ENCODE measurements at places on chromosomes 1 and 21.
A peak's percentile ranks its signal among the peaks of the same experiment; 100 is the strongest.

- no peak for DNase-seq
These were observed 869 bp downstream of the KCNA3 start for GRCh38 chr1:110673805-110674336.

DNA sequence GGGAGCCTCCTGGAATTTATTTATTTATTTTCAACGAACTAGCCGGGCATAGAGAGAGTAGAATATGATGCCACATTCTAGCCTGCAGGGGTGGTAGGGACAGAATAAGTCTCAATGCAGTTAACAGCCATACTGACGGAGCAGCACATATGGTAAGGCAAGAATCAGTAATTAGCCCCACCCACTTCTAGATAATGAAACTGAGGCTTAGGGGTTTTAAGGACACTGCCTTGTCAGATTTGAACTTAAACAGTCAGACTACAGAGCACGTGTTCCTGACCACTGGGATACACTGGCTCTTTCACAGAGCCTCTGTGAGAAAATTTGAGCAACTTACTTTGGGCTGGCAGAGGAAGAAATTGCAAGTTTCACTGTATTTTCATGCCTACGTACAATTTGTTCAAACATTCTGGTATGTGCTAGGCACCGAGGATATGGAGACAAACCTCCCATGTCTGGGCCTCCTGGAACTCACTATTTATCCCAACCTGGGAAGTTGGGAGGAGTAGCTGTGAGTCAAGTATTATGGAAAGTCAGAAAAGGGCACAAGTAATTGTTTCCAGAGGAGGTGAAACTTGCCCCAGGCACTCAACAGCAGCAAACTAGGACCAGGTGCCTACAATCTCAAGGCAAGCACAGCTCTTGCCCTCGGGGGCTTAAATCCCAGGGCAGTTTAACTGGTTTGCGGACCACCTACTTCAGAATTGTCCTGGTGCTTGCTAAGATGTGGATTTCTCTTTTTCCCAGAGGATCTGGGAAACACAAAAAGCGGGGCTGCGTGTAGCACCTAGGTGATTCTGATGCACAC is 1.6 kb upstream of the CLIC4 start:
- peak; percentile 91 for DNase-seq

- DNase-seq: peak; percentile 48
These were observed 79.2 kb upstream of the RALGPS2 start for GRCh38 chr1:178645808-178646200.

DNA sequence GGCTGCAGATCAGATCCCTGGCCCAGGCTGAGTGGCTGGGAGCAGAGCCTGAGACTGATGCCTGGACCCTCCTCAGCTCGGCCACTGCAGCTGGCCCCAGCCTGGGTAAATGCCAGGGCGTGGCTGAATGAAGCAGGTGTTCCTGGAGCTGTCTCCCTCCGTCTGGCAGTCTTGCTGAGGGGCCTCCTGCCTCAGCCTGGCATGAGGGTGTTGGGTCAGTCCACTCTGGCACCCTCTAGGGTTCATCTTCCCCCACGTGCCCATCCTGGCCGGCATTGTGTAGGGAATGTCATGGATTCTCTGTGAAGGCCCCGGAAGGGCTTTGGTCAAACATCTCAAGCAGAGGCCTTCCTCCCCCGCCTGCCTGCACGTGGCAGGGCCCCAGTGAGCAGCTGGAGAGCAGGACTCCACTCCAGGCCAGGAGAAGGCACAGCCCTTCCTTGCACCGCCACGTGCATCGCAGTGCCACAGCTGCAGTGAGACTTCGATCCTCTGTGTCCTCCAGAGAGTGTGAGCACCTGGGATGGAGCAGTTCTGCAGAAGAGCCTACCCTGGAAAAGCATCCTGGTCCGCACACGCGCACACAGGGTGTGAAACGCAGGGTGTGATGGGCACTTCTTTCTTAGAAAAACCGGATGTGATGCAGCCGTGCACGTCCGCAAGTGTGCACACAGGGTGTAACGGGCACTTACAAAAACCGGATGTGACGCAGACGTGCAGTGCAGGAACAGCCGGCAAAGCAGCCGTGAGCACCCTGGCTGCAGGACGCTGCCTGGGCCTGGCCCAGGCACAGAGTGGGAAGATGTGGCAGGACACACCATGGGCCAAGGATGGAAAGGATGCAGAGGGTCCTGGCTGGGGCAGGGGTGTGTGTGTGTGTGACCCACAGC is 4.6 kb upstream of the KRTAP10-4 start:
- no peak for DNase-seq

DNA sequence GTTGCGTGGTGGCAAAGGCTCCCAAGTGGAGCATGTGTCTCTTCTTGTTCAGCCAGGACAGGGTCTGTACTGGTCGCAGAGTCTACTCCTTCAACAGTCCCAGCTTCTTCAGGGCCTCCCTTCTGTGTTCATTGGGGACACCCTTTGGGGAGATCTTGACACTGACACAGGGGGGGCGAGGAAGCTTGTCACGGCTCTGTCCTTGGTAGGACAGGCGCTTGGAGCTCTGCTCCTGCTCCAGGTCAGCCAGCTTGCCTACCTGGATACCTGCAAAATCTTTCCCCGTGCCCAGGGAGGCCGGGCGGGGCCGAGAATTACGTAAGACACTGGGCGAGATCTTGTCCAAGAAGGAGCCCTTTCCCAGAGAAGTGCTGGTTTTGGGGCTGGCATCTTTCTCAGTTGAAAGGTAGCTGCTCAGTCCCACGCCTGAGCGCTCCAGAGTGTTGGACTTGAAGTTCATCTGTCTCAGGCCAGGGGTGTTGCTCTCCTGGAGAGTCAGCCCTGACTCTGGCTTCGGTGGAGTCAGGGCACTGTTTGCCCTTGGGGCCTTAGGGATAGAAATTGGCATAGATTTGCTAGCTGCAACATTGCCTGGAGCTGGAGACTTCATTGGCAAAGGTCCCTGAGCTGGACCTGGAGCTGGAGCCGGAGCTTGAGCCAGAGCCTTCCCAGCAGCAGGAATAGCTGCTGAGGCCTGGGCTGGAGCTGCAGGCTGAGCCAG is 10.5 kb downstream of the C1orf116 start:
- no peak for DNase-seq

- no peak for DNase-seq
These were observed 52.7 kb downstream of the DIRAS3 start for GRCh38 chr1:67997746-67998145.

DNA sequence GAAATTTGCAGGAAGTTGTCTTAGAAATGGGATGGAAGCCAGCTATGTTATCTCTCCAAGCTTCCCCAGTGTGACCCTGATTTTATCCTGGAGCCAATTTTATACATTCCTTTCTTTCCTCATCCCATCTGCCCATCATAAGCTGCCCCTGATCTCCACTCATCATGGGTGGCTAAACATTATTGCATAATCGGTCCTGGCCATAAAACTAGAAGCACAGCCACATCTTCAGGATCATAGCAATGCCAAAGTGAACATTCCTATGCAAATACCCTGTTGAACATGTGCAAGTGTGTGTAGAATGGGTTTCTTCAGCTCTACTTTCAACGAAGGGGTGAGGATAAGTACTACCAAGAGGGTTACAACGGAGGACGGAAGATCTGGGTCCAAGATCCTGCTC is 50.6 kb upstream of the COG2 start:
- no peak for DNase-seq

DNA sequence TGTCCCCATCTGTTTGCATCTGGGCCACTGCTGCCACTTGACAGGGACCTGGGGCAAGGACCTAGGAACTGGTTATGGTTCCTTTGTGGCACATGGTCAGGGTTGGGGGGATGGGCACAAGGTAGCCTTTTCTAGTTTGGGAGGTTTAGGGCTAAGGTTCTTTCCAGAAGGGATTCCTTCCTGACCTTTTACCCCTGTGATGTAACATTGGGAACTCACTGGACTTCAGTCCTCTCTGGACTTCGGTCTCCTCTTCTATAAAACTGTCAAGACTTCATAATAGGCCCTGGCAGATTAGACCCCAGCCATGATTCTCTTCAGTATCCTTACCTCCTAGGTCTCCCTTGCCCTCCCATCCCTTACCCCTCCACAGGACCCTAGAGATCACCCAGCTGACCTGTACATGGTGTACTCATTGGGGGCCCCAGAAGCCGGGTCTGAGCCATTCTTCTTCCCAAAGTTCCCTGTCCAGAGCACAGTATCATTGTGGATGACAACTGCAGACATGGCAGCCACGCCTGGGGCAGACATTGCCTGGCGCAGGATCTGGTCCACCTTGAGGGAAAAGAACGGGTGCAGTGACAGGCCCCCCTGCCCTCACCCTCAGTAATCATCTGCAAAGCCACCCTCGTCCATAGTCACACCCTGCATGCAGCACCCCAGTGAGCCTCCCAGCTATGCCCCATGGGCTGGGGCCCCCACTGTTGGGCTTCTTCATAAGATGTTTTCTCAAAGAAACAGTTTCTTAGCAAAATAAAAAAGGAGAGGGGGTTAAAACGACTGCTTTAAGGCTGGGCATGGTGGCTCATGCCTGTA is 12.9 kb downstream of the LACTBL1 start:
- DNase-seq: no peak

- no peak for DNase-seq
These were observed 54.3 kb downstream of the ZSWIM5 start for GRCh38 chr1:45152126-45152525.

DNA sequence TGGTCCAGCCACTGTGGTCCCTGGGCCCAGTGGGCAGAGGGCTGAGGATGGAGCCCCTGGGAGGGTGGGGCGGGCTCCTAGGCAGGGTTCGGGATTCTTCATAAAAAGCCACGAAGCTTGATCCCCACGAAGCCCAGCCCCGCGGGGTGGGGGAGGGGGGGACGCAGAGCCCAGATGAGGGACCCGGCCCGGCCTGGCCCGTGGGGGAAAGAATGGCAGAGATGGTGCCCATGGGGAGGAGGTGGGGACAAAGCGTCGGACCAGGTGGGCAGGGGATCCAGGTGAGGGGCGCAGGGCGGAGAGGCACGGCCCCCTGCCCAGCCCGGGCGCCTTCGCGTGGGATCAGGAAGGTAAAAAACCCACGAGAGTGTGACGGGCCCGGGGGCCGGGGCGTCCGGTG is 6.0 kb upstream of the SMIM12 start:
- DNase-seq: no peak

- DNase-seq: no peak
These were observed 2.7 kb upstream of the SAMSN1 start for GRCh38 chr21:14548779-14549178.

DNA sequence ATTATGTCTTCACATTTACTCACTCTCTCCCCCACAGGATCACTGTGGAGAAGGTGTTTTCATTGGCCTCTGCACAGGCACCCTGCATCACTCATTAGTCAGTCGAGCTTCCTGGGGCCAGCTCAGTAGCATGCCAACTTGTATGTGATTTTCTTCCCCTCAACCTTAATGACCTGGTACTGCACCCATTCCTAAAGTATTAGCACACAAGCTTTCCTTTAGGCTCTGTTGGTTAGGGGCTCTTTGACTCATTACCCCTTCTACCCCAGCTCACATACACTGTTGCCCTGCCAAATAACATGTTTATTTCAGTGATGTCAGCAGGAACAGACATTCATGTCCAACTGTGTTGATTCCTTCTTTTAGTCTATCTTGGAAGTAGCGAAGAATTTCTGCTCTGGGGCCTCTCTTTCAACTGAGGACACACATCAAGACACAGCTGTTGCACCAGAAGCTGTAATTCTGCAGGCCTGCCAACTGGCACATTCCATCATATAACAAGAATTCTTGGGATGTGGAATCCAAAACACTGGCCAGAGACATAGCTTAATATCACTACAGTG is 603.5 kb upstream of the ADAMTS5 start:
- DNase-seq: peak; percentile 91

- peak; percentile 1 for DNase-seq
These were observed 132.7 kb upstream of the FOXD3 start for GRCh38 chr1:63189677-63190076.

DNA sequence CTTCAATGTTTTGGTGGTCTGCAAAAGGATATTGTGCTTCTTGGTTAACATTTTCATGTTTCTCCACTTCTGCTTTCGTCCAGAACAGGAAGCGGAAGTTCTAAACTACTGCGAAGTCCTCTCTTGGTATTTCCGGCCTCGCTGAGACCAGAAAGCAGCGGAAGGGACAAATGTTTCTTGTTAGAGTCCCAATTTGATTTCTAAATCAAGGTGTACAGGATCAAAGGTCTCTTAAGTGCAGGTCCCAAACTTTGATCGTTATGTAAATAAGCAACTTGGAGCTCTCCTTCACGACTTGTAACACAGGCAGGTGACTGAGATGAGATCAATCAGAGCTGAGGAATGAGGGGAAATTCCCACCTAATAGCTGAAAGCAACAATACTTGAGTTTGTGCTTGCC is 40.1 kb upstream of the HMCN1 start:
- no peak for DNase-seq

- peak; percentile 58 for DNase-seq
These were observed 47.4 kb upstream of the OSBPL9 start for GRCh38 chr1:51569284-51570062.

- no peak for DNase-seq
These were observed 111.3 kb upstream of the SLC44A3 start for GRCh38 chr1:94708811-94709210.

DNA sequence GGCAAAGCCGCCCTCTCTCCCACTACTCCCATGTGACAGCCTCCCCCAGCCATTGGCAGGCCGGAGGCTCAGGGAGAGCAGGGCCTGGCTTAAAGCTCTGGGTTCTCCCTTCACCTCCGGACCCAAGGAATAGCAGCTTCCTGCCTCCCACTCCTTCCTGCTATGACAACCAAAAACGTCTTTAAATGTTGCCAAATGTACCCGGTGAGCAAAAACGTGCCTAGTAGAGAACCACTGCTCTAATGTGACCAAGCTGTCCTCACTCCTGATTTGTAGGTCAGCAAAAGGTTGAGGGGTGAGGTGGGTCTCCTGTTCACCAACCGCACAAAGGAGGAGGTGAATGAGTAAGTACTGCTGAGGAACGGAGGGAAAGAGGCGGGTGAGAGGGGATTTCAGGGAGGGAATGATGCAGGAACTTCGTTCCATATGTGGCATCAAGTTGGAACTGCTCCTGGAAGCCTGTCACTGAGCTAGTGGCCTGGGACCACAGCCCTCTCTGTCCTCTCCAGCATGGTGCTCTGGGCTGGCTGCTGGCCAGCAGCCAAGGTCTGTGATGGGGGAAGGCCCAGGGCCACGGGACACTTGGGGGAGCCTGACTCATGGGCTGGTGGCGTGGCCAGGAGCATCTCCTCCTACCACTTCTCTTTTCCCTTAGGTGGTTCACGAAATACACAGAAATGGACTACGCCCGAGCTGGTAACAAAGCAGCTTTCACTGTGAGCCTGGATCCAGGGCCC is 5.7 kb downstream of the MRTO4 start:
- DNase-seq: no peak

GRCh38 chr1:194161591-194161990 is 975.2 kb upstream of the B3GALT2 start:
- peak; percentile 25 for DNase-seq

- DNase-seq: peak; percentile 26
These were observed 78.0 kb downstream of the USP1 start for GRCh38 chr1:62514746-62515423.

- no peak for DNase-seq
These were observed 18.1 kb upstream of the BLACAT1 start for GRCh38 chr1:205473966-205474365.

GRCh38 chr1:113875714-113876113 is 4.2 kb upstream of the PTPN22 start:
- no peak for DNase-seq

GRCh38 chr1:11448373-11449099 is 30.4 kb upstream of the DISP3 start:
- DNase-seq: peak; percentile 1

GRCh38 chr21:16154951-16155635 is 425.3 kb downstream of the USP25 start:
- DNase-seq: no peak

All from adipocyte (in vitro differentiated cells).